ENCODE measurements at places on chromosomes 5 and 9. TPM values are rescaled to one million over a fixed set of nuclear protein-coding genes. Genes with fewer than 3 reads are reported as not detected.
A peak's percentile ranks its signal among the peaks of the same experiment; 100 is the strongest.

DNA sequence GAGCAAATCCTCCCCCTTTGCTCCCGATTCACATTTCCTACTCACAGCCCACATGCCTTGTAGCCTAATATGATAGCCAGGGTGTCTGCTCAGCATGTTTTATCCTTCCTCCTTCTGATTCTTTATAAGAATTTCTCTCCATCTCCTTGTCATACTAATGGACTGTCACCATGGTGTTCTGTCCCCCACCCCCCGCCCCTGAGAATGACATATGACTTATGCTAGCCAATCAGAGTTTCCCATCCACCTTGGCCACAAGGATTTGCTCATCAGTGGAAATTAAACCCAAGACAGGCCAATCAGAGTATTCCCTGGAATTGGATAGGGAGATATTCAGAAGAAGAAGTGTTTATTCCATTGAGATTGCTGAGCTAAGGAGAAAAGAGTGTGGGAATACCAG, 16.0 kb downstream of the ABLIM3 start:
- no peak overlapping the region for H3K27ac ChIP-seq
- H3K4me3 ChIP-seq = no peak overlapping the region
- peaks cover 15% of the 10 kb centered on the region for H3K4me1 ChIP-seq
- H3K36me3 ChIP-seq = no peaks in the 10 kb centered on the region
- H3K27me3 ChIP-seq = no peaks in the 10 kb centered on the region

GRCh38 chr9:105359892-105360291, 87.9 kb upstream of the FSD1L start:
- H3K27ac ChIP-seq = no peak overlapping the region
- H3K4me1 ChIP-seq = no peaks in the 10 kb centered on the region
- H3K4me3 ChIP-seq = no peak overlapping the region
- no peaks in the 10 kb centered on the region for H3K27me3 ChIP-seq

- H3K4me3 ChIP-seq = no peak overlapping the region
- DNase-seq = no peak
- no peak overlapping the region for H3K27ac ChIP-seq
- H3K4me1 ChIP-seq = peaks cover 15% of the 10 kb centered on the region
Measured at GRCh38 chr5:151255621-151256286, 2.8 kb downstream of the GM2A start.

GRCh38 chr5:117434254-117434653, 859.6 kb upstream of the SEMA6A start:
- H3K4me1 ChIP-seq = no peaks in the 10 kb centered on the region
- H3K27ac ChIP-seq = no peak overlapping the region
- no peaks in the 10 kb centered on the region for H3K27me3 ChIP-seq
- no peak overlapping the region for H3K4me3 ChIP-seq

The C5orf46 gene
- not detected for total RNA-seq

DNA sequence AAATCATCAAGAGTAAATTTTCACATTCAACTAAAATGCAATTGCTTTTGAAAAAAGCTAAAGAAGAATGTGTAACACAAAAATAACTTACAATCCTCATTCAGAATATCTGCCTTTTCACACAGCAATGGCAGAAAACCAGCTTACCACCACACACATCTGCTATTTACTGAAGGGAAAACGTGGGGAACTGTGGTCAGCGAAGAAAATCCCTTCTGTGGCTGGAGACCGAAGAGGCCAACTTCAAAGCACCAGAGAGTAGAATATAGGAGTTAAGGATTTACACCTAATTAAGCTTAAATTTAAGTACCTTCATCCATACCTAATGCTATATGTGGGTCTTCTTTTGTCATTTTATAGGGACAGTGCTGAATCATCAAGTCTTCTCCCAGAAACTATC, 339.6 kb downstream of the DEPDC1B start:
- H3K27me3 ChIP-seq = no peaks in the 10 kb centered on the region
- no peak overlapping the region for H3K27ac ChIP-seq
- H3K36me3 ChIP-seq = no peaks in the 10 kb centered on the region
- H3K4me3 ChIP-seq = no peak overlapping the region

DNA sequence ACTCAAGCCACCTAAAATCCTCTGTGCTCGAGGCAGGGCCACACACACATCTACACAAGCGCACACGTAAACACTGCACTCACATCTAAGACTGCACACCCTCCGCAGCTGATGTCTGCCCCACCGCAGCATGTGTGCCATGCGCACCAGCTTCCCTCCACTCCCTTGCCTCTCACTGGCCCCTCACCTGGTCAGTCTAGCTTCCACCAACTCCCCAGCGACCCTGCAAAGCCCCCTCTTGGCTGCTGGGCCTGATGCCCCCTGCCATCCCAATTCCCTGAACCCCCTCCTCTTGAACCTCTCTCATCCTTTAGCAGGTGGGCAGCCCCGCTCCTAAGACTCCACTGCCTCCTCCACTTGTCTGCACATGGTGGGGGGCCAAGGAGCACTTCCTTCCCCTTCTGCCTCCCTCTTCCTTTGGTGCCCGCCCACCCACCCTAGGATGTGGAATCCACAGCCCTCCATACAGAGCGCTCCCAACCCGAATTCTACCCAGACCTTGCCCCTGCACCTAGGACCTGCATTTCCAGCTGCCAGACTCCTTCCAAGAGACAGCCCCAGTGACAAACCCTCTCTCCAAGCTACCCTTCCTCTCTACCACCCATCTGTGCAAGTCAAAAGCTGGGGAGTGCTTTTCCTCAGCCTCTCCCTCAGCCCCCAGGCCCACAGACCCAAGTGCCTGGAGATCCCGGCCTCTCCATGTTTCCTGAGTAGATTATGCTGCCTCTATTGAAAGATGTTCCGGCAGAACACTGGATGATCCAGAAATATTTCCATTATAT, 23.9 kb downstream of the ADAMTS2 start:
- H3K4me3 ChIP-seq = no peak overlapping the region
- peaks cover 7% of the 10 kb centered on the region for H3K36me3 ChIP-seq
- H3K27me3 ChIP-seq = no peaks in the 10 kb centered on the region
- H3K27ac ChIP-seq = peak overlapping the region; percentile 91

- H3K27me3 ChIP-seq = no peaks in the 10 kb centered on the region
- H3K4me3 ChIP-seq = no peak overlapping the region
- no peak overlapping the region for H3K27ac ChIP-seq
- H3K36me3 ChIP-seq = no peaks in the 10 kb centered on the region
Measured at GRCh38 chr5:60018091-60018490, 124.6 kb upstream of the PDE4D start.

- H3K27me3 ChIP-seq = no peaks in the 10 kb centered on the region
- no peak overlapping the region for H3K4me3 ChIP-seq
- H3K36me3 ChIP-seq = no peaks in the 10 kb centered on the region
- no peaks in the 10 kb centered on the region for H3K4me1 ChIP-seq
Measured at GRCh38 chr9:456365-456764, 241.7 kb downstream of the DOCK8 start.

GRCh38 chr5:142428773-142429473, 104.1 kb upstream of the SPRY4 start:
- no peaks in the 10 kb centered on the region for H3K36me3 ChIP-seq
- H3K27ac ChIP-seq = no peak overlapping the region
- H3K4me3 ChIP-seq = no peak overlapping the region
- H3K4me1 ChIP-seq = peaks cover 26% of the 10 kb centered on the region
- no peak for DNase-seq

GRCh38 chr5:108649646-108650045, 98.1 kb upstream of the FER start:
- H3K27me3 ChIP-seq = no peaks in the 10 kb centered on the region
- H3K27ac ChIP-seq = no peak overlapping the region
- H3K36me3 ChIP-seq = no peaks in the 10 kb centered on the region
- peaks cover 10% of the 10 kb centered on the region for H3K4me1 ChIP-seq

The SPINK4 gene
- total RNA-seq = not detected

DNA sequence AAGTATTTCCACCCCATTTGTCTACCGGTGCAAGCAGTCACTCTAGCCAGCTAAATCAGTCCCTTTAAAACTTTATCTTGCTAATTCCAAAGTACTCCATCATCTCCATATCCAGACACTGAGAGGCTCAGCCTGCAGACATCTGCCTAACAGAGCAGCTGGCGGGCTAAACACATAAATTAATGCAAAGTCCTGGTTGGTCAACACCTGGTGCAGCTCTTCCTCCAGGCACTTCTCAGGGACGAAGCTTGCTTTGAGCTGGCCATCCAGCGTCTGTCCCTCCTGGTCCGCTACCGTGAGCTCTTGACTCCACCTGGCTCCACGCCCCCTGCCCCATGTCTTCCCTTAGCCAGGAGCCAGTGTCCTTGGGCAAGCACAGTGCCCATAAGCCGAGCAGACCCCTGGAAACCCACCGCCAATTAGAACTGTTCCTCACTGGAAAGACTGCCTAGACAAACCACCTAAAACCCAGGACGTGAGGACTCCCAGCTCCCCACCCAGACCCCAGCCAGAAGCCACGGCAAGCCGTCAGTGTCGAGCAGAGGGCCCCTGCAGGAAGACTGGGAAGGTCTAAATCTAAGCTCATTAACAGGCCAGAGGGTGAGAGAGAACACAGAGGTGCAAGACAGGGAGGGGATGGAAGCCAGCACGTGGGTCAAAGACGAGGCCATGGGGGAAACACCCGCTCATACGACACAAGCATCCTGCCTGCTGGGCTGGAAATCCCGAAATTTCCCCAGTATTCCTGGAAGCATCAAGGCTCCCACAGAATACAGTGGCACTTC, 120.0 kb downstream of the COL23A1 start:
- H3K4me1 ChIP-seq = no peaks in the 10 kb centered on the region
- no peak for DNase-seq
- no peaks in the 10 kb centered on the region for H3K27me3 ChIP-seq
- H3K4me3 ChIP-seq = no peak overlapping the region
- no peaks in the 10 kb centered on the region for H3K36me3 ChIP-seq

DNA sequence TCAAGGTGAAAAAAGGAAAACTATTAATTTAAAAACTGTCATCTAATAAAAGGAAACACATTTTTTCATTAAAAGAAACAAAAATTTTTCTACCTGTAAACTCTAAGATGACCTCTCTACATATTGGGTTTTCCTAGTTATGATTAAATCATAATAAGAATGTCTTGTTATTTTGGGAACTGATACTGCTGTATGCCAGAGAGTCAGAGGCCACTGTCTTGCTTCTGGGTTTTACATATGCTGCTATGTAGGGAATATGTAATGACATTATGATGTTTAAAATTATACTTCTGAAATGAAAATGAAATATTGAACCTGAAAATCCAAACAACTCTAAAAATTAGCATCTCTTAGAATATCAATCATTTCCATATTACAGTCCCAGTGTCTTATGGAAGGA, 63.7 kb downstream of the FEM1C start:
- H3K4me1 ChIP-seq = no peaks in the 10 kb centered on the region
- no peak for DNase-seq
- H3K27ac ChIP-seq = no peak overlapping the region
- no peak overlapping the region for H3K4me3 ChIP-seq
- no peaks in the 10 kb centered on the region for H3K36me3 ChIP-seq

DNA sequence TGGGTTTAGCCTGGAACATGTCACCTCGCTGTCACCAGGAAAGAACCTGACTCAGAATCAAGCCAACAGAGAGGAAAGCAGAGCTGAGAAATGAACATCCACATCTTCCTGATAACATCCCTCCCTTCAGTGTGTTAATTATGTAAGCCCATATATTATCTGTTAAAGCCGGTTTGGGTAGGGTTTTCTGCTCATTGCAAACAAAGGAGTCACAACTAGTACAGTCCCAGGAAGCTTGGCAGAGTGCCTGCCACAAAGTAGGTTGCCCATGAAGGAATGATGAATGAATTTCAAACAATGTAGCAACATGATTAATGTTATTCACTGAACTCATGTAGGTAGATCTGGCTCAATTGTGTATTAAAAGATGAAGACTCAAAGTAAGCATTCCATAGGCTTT, 10.4 kb upstream of the PPARGC1B start:
- H3K4me1 ChIP-seq = no peaks in the 10 kb centered on the region
- DNase-seq = no peak
- H3K27ac ChIP-seq = no peak overlapping the region
- H3K4me3 ChIP-seq = no peak overlapping the region
